Fibroblast of skin of right biceps (primary cell): ENCODE measurements at places on chromosomes 7 and 10.

DNA sequence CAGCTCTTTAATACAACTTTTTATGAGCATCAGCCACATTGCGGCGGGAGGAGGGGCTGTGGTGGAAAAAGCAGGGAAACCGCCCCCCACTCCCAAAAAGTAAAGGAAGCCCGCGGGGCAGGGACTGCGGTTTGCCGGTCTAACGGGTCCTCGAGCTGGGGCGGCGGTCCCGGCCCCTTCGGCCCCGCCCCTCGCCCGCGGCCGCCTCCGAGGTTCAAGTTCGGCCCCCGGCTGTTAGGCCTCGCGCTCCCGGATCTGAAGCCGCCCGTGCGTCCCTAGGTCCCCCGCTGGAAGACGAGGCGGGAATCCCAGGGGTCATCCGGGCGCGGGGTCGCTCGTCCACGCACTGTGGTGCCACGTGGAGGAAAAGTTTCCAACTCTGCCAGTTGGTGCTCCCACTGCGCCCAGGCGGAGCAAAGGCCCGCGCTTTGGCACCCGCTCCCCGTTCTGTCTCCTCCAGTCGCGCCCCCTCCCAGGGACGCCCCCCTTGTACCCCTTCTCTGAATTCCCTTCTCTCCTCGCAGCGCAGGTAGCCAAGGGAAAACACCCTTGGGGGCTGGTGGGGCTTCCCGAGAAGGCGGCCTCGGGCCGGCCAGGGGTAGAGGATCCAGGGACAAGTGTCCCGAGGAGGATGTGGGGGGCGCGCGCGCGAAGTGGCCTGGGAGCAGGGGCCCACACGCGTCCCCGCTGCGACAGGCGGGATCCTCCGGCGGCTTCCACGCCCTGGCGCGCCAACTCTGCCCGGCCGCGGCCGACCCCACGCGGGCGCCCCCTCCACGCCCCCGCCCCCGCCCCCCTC, 798 bp upstream of the AUTS2 start:
- peak; percentile 31 for DNase-seq

DNA sequence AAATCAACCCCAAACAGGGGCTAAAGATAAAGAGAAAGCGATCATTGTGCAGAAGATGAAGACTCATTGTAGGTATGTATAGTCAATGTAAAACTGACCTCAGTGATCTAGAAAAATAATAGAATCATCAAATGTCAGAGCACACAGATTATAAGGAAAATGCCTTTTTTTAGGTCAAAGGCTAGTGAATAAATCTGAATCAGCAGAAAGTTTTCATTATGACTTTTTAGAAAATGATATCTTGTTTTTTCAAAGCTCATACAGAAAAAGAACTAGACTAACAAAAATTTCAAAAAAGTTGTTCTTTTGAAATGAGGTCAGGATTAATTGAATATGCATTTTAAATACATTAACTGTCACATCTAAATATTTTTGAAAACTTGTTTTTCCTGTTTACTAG, 60.2 kb upstream of the STEAP4 start:
- DNase-seq = no peak

- DNase-seq = peak; percentile 53
Observed at GRCh38 chr7:149218469-149219420, 20.7 kb upstream of the ZNF212 start.

DNA sequence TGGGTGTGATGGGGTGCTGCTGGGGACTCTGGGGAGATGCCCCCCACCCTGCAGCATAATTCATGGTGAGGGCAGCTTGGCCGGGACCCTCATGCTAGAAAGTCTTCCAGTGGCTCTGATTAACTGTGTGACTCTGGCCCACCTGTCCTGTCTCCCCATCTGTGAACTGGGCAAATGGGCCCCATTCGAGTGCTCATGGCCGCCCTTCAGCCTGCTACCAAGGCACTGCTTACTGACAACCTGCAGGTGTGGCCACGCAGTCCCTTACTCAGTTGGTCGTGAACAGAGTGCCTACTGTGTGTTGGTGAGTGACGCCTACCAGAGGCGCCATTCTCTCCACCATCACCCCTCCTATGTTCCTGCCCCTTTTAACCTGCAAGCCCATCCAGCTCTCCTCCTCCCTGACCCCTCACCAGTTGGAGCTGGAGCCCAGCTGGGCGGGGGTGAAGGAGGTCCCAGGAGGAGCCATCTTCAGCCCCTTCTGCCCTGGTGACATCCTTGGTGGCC, 109.4 kb downstream of the ZMIZ1 start:
- DNase-seq = no peak

DNA sequence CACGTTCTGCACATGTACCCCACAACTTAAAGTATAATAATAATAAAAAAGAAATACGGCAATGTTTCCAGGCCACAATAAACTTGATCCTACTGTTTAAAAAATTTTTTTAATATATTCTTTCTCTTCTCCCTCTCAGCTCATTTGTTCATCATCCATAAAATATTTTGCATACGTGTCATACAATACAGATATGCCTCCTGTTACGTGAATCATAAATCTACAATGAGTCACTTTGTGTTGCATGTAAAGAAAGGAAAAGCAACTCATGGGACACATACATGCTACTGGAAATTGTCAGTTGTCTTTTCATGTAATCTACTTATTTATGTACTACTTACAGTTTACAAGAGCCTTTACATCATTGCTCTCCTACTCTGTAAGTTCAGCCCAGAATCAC, 1.1 kb upstream of the TECTB start:
- peak; percentile 85 for DNase-seq

DNA sequence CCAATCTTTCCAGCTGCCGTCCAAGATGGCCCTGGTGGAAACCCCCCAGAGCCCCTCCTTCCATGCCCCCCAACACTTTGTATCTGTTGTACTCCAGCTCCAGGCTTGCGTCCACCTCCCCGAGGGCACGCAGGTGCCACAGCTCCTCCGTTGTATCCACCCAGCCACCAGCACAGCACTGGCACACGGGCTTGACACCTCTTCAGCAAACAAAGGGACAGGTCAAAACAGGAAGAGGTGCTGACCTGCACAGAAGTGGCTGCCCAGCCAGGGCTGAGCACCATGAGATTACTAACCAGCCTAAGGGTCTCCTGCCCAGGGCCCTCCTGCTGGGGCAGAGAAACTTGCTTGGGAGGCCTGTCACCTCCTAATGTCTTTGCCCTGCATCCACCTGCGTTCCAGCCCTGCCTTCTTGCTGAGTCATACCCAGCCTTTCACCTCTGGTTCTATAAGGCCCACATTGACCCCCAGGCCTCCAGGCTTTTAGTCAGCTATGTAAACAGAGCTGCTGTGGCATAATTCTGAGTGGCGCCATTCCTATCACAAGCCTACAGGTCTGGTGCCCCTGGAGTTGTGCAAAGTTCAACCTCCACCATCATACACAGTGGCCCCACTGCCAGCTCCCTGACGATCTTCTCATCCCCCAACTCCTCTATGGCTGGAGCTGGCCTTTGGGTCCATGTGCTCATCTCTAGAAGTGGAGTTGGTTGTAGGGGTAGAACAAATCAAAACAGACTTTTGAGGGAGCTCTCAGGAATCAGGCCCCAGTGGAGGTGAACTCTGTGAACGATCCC, 20.9 kb downstream of the SLC29A3 start:
- no peak for DNase-seq

DNA sequence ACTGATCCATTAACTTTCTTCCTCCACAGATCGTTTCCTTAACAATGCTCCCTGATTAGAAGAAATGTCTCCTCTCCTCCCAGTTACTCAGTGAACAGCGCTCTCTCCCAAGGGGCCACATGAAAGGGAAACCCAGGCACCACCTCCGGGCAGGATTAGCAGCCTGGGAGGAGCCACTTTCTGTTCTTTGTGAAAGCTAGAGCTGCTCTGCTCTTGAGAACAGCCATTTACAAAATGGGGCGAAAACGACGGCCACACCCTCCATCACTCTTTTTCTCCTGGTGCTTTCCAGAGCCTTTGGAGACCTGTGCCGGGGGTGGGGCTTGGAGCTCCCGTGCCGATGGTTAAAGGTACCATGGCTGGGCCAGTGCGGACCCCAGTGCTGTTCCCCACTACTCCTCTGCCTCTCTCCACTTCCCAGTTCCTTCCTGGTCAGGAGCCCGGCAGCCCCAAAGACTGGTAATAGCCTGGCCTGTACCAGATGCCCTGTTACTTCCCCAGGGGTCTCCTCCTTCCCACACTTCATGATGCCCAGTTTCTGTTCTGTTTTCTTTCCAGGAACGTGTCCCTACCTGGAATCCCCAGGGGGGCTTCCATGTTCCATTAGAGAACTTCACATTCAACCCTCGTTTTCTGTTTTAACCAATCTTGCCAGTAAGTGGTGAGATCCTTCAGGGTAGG, 402.9 kb upstream of the GALNT17 start:
- DNase-seq = no peak

- DNase-seq = no peak
Observed at GRCh38 chr10:93064874-93065660, 4.5 kb downstream of the CYP26C1 start.

GRCh38 chr7:158097453-158098124, 490.0 kb downstream of the PTPRN2 start:
- DNase-seq = no peak

- no peak for DNase-seq
Observed at GRCh38 chr10:89030791-89031190, 40.2 kb downstream of the FAS start.

- peak; percentile 13 for DNase-seq
Observed at GRCh38 chr7:121473645-121474300, 77.7 kb upstream of the FAM3C start.

GRCh38 chr10:112182784-112183328, 709 bp downstream of the GPAM start:
- no peak for DNase-seq

- DNase-seq = no peak
Observed at GRCh38 chr10:121690152-121690848, 92.1 kb upstream of the FGFR2 start.

GRCh38 chr10:10437886-10438285, 579.8 kb upstream of the CELF2 start:
- DNase-seq = no peak

- DNase-seq = no peak
Observed at GRCh38 chr10:128367807-128368206, 241.6 kb upstream of the MKI67 start.

DNA sequence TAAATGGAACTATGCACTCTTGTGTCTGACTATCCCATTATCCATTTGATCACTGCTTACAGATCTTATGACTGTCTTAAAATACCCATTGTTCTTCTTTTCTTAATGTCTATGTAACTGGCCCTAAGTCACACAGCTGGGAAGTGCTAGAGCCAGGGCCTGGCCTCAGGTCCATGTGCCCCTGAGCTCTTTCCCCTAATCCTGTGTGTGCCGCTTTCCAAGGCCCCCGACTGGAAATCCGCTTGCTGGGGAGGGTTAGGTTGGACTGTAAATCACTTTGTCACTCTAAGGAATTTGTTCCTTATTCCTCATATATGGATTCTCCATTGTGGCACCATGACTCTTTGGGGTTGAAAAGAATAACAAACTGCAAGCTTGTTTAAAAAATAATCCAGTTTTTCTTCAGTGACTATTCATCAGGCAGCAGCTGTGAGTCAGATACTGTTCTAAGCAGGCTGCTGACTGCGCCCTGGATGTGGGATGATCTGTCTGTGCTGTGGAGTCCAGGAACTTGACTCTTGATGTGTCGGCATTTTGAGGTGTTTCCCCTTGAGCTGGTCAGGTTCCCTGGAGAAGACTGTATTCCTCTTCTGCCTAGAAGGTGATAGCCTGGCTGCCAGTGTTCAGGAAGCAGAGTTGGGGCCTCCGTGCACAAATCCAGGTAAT, 236.3 kb downstream of the SDK1 start:
- DNase-seq = peak; percentile 22

DNA sequence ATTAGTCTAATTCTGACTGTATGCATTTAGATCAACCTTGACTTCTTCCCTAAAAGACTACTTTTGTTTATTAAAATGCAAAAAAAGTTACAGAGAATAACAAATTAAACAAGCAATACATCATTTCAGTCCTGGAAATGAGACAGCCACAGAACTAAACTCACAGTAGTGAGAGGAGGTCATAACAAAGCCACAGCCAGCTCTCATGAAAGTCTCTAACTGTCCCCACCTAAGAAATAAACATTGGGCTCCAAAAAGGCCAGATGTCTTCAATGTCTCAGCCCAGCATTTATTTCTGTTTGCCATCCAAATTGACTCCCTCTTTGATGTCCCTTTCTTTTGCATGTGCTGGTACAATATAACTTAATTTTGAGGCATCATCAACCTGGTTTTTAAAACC, 74.4 kb downstream of the NHLRC2 start:
- no peak for DNase-seq

GRCh38 chr10:21707498-21707897, 173.5 kb downstream of the MLLT10 start:
- no peak for DNase-seq

- DNase-seq = no peak
Observed at GRCh38 chr10:30834651-30835050, 197.0 kb downstream of the ZNF438 start.

- no peak for DNase-seq
Observed at GRCh38 chr10:14686356-14686755, 88.3 kb downstream of the FAM107B start.

DNA sequence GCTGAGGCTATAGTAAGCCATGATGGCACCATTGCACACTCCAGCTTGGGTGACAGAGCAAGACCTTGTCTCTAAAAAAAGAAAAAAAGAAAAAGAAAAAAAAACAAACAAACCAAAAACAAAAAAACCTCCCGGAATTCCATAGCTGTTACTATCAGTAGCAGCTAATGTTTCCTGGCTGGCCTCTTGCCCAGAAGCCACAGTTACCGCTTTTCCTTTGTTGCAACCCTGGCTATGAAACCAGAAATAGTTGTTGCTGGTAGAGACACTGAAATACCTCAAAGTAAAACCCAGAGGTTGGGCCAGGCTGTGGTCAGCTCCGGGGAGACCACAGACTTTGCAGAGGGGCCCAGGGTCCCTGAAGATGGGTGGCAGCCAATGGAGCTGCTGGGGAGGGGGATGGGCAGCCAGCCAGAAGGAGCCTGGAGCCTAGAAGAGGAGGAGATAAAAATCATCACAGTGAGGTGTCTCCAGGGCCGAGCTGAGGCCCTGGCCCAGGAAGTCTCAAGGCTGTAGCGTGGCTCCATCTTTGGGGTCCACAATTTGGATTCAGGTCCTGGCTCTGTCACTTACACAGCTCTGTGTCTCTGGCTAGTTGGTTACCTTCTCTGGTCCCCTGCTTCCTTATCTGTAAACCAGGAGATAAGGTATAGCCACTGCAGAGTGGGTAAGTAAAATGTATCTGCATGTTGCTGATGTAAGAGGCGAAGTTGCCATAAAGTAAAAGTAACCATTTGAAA, 3.4 kb upstream of the CHST12 start:
- DNase-seq = peak; percentile 99
